Suppressor macrophage (primary cell): ENCODE measurements at places on chromosomes 1 and 21.

DNA sequence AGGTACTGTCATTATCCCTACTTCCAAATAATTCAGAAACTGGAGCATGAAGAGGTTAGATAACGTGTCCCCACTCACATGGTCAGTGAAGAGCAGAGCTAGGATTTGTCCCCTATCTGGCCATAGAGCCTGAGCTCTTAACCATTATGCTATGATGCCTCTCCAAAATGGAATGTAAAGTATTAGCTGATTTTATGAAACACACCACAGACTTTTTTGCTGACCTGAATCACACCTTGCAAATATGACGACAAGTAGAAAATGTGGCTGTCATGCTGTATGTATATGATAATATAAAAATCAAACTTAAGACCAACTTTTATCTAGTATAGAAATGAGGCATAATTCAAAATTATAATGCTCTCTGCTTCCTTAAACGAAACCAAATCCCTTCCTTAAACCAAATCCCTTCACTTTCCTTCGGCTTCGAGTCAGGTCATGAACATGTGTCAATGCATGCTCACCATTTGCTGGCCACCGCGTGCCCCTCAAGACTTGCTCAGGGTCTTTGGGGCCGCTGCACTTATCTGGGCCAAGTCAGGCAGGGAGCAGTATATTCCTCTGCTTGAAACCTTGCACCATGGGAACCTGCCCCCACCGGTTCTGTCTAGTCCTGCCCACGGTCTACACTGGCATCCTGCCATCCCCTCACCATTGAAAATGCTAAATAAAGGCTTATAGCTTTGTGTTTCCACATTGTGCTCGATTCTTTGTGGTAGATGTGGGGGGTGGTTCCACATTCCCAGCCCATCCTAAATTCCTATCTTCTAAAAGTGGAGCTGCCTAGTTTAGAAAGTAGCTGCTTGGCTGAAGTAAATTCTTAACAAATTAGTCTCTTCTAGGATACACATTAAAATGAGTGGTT lies 1.6 kb upstream of the TMCC2 start:
- DNase-seq, result no peak

- DNase-seq, result no peak
These were observed 13.1 kb downstream of the NFIA start for GRCh38 chr1:61095470-61095812.

GRCh38 chr1:119647228-119647733 lies 785 bp downstream of the ZNF697 start:
- peak; percentile 52 for DNase-seq

GRCh38 chr1:14429577-14429976 lies 168.9 kb upstream of the KAZN start:
- DNase-seq, result no peak

GRCh38 chr1:29933067-29933466 lies 696.7 kb downstream of the PTPRU start:
- peak; percentile 34 for DNase-seq

GRCh38 chr21:41008351-41008750 lies 159.6 kb upstream of the BACE2 start:
- DNase-seq, result no peak

DNA sequence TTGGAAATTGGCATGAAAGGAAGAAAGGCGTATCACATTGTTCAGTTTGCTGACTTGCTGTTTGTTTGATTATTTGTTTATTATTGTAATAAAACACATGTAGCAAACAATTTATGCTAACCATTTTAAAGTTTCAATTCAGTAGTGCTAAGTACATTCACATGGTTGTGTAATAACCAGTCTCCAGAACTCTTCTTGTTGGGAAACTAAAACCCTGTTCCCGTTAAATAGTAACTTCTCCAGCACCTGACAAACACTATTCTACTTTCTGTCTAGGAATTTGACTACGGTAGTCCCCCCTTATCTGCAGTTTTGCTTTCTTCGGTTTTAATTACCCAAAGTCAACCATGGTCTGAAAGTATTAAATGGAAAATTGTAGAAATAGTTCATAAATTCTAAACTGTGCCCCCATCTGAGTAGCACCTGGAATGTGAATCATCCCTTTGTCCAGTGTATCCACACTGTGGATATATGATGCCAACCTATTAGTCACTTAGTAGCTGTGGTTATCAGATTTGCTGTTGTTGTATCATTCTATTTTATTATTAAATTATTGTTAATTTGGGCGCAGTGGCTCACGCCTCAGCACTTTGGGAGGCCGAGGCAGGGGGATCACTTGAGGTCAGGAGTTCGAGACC lies 5.5 kb downstream of the MORC3 start:
- DNase-seq, result no peak

GRCh38 chr1:233241759-233242158 lies 53.8 kb downstream of the PCNX2 start:
- no peak for DNase-seq

DNA sequence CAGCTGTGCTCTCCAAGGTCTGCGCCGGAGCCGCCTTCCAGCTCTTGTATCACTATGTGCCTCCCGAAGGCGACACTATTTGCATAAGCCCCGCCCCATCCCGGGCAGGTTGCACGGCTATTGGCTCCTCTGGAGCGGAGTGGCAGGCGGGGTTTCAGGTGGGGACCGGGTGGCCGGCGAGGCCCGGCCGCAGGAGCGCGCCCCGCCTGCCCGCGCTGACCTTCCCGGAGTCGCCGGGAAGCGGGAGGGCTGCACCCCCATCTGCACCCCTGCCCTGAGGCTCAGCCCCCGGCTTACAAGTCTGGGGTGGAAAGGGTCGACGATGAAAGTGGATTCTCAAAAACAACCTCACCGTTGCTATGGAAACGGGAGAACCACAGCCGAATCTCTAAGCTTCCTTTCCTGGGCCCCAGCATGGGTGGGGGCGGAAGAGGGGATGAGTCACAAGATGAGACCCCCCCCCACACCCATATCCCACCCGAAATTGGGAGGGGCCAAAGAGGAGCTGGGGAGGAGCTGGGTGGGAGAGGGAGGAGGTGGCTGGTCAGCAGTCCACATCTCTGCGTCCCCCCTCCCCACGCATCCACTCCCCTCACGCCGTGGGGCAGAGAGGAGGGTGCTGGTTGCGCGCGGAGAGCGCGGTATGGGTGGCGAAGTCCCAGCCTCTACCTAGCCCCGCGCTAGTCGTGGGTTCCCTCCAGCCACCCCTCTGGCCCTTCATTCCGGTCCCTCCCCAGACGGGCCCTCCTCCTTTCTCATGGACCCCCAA lies at the start of gene HPCAL4:
HPCAL4 (minus strand) TSS at position 51 of the 769 bp plus-strand sequence. CDS start 6,830 bp downstream, outside the sequence.
- peak; percentile 85 for DNase-seq

- DNase-seq, result no peak
These were observed 48.9 kb downstream of the HLCS start for GRCh38 chr21:36917471-36918158.

- DNase-seq, result no peak
These were observed 112.9 kb downstream of the MAB21L3 start for GRCh38 chr1:116224111-116224510.

- DNase-seq, result peak; percentile 55
These were observed 130.5 kb downstream of the TOMM20 start for GRCh38 chr1:234997896-234998741.

DNA sequence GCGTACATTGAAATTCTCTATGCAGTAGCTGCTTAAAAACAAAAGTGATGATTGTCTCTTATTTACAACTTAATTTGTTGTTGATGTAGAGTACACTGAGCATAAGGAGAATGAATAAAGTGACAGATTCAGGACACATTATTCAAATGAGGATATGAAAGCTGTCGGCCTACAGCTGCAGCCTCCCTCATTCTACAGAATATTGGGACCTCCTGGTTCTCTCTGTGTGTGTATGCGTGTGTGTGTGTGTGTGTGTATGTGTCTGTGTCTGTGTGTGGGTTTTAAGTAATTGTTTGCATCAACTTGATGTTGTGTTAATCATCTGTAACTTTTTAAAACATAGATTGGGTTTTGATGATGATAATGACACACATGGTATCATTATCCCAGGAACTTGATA lies 17.9 kb downstream of the PROX1 start:
- DNase-seq, result no peak

DNA sequence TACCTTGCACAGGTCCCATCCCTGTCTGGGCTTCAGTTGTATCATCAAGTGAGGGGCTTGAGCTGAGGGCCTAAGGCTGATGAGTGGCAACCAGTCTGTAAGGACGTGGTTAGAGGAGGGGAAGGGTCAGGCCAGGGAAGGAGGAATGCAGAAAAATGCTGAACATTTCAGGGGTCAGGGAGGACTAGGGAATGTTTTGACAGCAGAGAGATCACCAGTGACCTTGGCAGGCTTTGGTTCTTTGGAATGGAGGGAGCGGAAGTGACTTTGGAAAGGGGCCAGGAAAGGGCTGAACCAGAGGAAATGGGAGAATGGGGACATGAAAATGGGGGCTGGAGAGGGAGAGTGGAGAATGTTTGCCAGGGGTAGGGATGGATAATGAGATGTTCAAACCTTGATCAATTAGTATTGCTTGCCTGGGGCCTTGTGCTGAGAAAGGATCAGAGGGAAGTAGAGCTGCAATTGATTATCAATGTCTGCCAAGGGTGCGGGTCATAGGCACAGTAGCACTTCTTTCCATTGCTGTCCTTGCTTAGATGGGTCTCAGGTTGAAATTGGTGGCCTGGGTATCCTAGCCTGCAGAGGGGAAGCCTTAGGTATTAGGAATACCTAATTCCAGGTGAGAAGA lies 7.4 kb downstream of the LDLRAP1 start:
- DNase-seq, result no peak

DNA sequence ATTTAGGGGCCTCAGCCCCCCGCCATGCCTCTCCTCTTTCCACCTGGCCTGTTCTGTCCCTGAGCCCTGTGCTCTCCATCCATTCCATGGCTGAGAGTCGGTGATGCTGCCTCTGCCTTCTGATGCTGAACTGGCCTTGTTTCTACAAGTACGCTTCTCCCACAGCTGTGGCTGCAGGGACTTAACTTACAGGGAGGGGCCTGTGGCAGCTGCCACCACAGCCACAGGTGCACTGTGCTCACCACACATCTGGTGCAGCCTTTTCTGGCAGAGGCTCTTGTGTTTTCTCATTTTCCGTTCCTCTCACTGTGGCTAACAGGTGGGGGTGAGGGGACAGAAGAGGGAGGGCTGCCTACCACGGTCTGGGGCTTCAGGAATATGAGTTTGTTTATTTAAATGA lies 4.2 kb downstream of the FMO1 start:
- no peak for DNase-seq
